NCI-H226 (cell line): ENCODE measurements at places on chromosomes 12 and 14.

- peak; percentile 61 for DNase-seq
Measured at GRCh38 chr12:53123578-53124351, 20.5 kb downstream of the SOAT2 start.

GRCh38 chr12:3071107-3071506 lies 6.1 kb upstream of the TSPAN9 start:
- DNase-seq, result peak; percentile 60

DNA sequence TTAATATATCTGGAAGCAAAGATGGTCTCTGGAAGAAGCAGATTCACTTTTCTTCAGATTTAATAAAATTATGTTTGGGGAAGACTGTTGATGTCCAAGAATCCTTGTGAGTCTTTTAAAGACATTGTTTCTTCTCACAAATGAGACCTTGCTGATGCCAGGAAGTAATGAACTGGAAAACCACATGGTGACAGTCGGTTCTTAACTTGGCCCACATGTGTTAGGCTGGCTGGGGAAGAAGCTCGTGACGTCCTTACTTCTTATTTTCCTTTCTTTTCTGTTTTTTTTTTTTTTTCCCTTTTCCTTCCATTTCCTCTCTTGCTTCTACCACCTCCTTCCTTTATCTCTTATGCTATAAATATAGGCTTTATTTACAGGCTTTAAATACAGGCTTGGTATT lies 950.2 kb downstream of the BCL11B start:
- DNase-seq, result no peak

DNA sequence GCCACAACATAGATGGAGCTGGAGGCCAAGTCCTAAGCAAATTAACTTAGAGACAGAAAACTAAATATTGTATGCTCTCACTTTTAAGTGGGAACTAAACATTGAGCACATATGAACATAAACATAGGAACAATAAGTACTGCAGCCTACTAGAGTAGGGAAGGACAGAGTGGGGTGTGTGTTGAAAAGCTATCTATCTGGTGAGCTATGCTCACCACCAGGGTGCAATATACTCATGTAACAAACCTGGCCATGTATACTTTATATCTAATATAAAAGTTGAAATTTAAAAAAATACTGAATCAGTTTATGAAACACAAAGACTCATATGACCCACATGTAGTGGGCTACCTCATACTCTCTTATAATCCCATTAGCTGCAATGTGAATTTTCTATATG lies 1305.0 kb downstream of the LRFN5 start:
- DNase-seq, result no peak

DNA sequence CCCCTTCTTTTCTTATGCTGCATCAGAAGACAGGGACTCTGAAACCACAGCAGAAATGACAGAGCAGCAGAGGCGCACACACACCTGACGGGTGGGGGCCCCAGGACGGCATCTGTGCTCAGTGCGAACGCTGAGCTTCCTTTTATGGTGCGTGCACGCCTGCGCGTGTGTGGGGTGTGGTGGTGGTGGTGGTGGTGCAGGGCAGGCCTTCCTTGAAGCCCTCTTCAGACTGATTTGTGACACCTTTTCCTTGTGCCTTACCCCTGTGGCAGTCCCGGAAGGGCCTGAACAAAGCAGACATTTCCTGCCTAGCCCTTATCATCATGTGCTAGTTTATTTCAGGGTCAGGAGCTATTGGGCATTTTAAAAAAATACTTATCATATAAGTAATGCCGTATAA lies 75.7 kb downstream of the TSPAN9 start:
- DNase-seq, result no peak

- DNase-seq, result no peak
Measured at GRCh38 chr14:97760050-97760449, 962.9 kb downstream of the VRK1 start.

- no peak for DNase-seq
Measured at GRCh38 chr12:127169321-127170181, 1097.4 kb upstream of the TMEM132C start.

DNA sequence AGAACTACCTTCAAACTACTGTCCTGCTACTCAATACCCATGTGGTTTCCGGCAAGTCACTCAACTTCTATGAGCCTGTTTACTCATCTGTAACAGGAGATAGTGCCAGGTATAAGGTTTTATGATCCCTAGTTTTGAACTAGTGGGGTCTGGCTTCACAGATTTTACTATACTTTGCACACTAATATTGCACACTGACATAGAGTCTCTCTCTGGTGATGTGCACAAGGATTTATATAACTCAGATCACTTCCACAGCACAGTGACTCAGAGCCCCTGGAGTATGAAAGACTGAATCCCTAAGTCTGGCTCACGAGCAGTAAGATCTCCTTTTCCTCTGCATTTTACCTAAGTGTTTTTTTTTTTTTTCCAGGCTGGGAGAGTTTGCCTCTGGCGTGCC lies 69.7 kb upstream of the SLC38A2 start:
- DNase-seq, result no peak

DNA sequence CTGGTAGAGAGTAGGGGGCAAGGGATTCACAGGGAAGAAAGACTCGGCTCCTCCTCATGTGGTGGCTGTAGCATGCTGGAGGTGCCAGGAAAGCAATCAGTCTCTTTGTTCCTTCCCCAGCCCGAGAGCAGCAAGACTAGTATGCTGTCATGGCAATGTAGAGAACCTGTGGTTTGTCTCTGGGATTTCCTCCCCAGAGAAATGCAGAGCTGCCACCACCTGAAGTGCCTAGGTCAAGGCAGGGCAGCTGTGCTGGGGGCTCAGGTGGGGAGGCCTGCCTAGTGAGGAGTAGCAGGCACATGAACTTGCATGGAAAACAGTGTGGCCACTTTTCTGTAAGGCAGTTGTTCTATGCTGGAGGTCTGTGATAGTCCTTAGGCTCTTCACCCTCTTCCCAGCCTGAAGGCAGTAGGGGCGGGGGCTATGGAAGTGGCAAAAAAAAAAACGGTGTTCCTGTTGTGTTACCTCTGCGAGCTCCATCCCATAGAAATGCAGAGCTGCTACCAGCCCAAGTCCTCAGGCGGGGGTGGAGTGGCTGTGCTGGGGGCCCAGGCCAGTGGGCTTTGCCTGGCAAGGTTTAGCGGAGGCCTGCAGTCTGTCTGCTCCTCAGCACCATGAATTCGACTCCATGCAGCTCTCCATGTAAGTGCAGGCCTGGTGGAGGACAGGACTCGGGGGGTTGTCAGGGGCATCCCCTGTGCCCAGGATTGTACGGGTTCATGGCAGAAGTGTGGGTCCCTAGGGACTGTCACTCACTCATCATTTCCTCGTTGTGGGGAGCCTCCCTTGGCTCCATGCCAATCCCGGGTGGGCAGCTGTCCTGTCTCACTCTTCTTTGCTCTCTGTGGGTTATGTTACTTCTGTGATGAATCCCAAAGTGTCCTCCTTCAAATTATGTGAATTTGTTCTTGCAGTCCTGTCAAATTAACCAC lies 4.1 kb upstream of the CLEC4D start:
- no peak for DNase-seq

- DNase-seq, result no peak
Measured at GRCh38 chr14:49516286-49516685, 69.9 kb downstream of the RPS29 start.

- no peak for DNase-seq
Measured at GRCh38 chr14:96554315-96554910, 52.2 kb downstream of the PAPOLA start.

DNA sequence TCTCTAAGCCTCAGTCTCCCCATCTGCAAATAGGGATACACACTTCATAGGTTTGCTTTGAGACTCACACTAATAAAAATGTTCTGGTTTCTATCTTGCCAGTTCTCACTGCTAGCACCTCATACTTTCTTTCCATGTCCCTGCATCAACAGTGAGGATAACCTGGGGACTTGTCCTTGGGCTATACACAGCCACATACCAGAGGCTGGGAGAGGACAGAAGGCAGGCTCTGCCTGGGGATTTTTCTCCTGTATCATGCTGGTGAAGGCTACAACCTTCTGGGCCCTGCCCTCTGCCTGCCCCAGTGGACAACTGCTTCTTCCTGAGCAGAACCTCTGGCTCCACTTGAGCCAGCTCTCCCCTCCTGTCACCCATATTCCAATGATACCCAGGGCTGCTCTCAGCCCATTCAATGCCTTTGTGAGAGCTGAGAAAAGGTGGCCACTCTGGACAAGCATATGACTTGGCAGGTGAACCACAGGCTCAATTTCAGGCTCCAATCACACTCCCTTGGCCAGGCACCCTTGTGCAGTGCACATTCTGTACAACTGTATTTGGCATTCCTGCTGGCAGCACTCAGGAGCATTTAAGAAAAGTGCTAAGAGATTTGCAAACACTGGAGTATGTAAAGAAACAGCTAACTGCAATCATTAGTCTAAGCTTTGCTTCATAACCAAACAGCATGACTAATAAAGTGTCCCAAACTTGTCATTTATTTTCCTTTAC lies 135.8 kb upstream of the VRK1 start:
- DNase-seq, result no peak

DNA sequence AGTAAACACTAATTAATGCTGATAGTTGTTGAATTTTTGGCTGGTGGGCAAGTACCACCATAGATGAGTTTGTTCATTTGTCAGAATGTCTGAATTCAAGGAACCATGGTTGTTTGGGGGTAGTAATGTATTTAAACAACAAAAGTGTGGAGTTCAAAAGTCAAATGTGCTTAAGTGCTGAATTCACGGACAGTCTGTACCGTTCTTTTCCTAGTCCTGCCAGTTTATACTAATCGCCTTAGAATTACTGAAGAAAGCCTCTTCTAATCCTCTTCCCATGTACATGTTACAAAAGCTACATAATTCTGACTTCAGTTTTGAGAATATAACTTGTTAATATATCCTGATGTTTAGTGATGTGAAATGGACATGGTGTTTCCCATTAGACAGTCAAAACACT lies 2.7 kb downstream of the NAA25 start:
- DNase-seq, result no peak

DNA sequence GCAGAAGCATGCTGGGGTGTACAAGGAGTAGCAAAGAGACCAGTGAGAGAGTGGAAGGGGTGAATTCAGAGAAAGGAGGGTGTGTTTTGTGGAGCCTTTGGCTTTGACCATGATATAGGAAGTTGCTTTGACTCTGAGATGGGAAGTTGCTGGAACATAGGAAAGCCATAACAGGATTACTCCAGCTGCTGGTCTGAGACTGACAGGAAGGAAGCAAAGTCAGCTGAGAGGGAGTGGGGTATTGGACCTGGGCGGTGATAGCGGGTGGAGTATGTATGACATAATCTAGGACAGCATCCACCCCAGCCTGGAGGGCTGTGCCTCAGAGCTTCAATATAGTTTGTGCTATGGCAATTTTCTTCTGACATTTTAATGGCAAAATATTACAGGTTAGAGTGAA lies 324.4 kb downstream of the PDZRN4 start:
- DNase-seq, result no peak

- DNase-seq, result no peak
Measured at GRCh38 chr12:103930787-103931735, 851 bp downstream of the HSP90B1 start.

DNA sequence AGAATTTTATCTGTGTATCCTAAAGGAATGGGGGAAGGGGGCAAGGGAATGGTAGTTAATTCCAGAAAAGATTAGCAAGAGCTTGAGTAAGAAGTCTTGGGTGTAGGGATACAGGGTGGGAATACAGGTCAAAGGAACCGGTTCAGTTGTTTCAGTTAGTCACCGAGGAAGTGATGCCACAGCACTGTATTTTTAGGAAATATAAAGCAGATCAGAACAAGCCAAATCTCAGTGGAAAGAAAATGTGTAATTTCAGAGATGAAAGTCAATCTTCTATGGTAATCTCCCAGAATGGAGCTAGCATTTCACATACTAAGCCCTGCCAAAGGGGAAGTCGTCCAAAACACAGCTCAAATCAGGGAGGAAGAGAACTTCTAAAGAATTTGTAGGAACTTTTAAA lies 4.7 kb upstream of the TUBA1C start:
- no peak for DNase-seq
